ENCODE measurements at places on chromosomes 1 and 21.

- DNase-seq, result no peak
Observed at GRCh38 chr1:3842912-3843311, 14.1 kb downstream of the CEP104 start.

DNA sequence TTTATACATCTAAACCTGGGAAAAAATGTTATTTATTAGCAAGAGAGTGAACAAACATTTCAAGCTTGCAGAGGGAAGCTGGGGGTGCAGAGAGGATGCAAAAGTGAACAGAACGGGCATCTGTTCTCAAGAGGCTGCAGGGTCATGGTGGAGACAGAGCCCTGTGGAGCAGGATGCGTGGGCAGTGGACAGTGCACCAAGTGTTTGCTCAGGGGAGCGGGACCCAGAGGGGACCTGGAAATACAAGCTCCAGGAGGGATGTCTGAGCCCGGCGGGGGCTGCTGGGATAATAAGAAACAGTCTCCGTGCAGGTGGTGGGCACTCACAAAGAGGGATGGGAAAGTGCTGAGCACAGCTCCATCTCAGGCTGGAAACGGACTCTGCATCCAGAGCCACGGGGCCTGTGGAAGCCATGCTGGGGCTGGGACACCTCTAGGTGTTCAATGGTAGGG is 105.3 kb upstream of the SLC45A1 start:
- no peak for DNase-seq

DNA sequence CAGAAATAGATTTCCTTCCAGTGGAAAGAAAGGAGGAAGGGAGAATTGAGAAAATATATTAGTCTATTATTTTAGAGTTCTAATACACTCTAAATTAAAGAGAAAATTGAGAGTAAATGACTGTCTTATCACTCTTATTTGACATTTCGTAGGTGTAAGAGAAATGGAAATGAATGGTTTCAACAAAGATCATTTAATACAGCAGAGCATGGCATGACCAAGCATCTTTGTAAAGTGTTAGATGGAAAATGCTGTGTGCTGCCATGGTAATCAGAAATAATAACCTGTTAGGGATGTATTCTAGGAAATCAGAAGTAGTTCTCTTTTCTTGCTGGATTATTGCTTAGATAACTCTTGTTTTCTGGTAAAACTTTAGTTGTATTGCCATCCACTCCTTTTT is 90.9 kb downstream of the GIPC2 start:
- DNase-seq, result no peak

DNA sequence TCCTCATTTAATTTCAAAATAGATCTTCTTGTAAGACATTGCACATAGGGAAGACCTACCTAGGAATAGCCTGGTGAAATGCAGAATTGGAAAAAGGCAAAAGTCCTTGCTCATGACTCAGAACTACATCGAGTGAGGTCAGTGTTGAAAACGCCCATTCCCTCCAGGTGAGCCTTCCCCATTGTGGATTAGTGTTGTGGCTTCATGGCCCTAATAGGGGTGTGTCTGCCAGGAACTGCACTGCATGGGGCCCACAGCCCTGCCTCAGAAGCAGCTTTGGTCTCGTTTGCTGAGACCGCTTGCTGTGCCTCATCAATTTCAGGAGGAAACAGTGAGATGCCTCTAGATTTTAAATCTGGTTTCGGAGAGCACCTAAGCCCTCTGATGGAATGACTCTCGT is 17.0 kb downstream of the TFF3 start:
- no peak for DNase-seq

DNA sequence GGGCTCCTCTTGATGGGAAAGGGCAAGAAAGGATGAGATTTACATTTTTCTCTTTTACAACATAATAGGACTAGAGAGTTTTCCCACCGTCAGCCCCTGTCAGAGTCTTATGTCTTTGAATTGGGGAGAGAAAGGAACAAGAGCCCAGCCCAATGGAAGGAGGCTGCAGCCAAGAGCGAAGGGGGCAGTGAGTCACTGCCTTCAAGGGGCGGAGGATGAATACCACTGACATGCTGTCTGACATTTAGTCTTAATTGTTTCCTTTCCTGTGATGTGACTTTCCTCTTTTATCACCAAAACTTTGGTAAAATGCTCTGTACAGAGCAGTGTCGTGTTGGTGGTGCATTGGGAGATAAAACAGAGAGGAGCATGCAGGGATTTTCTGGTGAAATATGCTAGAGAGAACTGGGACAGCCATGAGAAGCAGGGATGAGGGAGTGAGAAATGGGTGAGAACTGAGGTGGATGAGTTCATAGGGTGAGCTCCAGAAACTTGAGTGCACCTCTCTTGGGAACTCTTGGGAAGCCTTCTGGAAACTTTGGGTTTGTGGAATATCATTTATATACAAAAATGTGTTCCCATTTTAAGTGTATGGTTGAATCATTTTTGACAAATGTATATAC is 179.9 kb upstream of the FGGY start:
- no peak for DNase-seq

DNA sequence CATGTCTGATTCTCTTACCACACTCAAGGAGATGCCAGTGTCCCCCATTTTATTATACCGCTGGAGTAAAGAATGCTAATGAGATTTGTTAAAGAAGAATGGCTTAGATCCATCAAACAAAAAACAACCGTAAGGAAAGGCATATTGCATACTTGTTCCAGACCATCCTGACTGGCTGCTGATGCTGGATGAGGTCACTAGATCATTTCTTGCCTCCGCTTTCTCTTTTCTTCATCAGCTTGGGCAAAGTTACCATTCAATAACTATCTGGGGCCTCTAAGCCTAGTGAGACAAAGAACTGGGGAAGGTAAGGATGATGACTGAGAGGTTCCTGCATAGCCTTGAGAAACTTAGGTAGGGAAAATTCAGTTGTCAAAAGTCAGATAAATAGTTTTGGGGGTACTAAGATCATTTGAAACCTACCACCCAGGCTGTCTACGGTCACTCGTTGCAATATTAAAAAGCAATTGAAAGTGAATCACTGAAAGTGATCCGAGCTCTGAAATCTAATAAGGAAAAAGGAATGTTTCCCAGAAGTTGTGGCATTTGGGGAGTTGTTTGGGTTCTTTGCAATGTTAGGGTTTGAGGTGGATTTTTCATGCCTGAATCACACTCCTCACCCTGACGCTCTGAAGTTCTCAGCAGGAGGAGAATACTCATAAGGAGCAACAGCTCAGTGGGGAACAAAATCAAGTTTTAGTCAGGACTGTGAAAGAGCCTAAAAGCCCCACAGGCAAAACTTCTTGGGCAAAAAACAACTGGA is 176.8 kb downstream of the HHIPL2 start:
- no peak for DNase-seq

GRCh38 chr1:203796236-203796605 is 798 bp downstream of the ZBED6 start:
- DNase-seq, result peak; percentile 1

GRCh38 chr1:173508541-173508940 is 31.4 kb downstream of the PRDX6 start:
- no peak for DNase-seq

GRCh38 chr1:175073061-175073460 is 5.4 kb downstream of the TNN start:
- no peak for DNase-seq

DNA sequence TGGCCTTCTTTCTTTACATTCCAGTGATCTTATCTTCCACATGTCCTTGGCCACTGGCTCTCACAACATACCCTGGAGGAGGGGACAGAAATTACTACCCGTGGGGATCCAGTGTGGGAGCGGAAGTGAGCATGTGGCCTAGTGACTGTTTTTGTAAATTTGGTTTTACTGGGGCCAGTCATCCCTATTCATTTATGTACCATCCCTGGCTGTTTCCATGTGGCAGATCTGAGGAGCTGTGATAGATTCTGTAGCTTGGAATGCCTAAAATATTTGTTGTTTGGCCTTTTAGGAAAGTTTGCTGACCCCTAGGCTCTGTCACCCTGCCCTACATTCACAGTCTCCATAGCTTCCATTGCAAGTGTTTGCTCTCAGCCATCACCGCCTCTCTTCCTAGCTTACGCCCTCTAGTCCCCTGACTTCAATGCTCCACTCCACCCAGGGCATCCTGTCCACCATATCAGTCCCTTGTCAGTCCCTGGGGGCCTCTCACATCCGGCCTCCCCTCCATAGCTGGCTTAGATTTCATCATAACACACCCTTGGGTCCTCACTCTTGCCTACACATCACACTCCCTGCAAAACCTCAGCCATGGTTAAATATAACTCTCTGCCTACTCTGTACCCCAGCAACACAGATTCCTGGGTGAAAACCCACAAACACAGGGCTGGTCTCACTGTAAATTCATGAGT is 25.8 kb downstream of the DHCR24 start:
- DNase-seq, result no peak

- no peak for DNase-seq
Observed at GRCh38 chr21:16243396-16243795, 513.6 kb downstream of the USP25 start.

GRCh38 chr1:166730299-166730888 is 108.9 kb upstream of the POGK start:
- no peak for DNase-seq

DNA sequence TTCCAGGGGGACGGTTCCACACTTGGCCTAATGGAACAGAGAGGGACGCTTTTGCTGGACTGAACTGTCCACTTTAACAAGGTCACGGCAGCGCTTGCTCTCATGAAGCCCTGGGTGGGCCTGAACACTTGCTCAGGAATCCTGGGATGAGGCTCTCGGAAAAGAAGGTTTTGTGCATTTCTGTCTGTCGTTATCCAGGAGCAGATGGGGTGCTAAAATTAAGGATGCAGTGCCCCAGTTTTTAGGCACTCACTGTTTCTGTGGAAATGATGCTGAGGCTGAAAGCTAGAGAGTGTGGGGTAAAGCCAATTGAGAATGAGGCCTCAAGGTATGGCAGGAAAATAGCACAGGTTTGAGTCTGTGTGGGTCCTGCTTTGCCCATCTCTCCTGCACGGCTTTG is 111.0 kb downstream of the DAB1 start:
- no peak for DNase-seq

GRCh38 chr1:174535207-174535606 is 87.4 kb downstream of the GPR52 start:
- no peak for DNase-seq

- peak; percentile 6 for DNase-seq
Observed at GRCh38 chr1:200409203-200409760, 554 bp downstream of the ZNF281 start.

GRCh38 chr1:165542015-165542631 is 1.7 kb upstream of the LRRC52 start:
- DNase-seq, result no peak

- DNase-seq, result no peak
Observed at GRCh38 chr1:110591956-110592355, 14.2 kb downstream of the KCNA2 start.

GRCh38 chr1:102967786-102968185 is 140.5 kb downstream of the COL11A1 start:
- DNase-seq, result no peak

DNA sequence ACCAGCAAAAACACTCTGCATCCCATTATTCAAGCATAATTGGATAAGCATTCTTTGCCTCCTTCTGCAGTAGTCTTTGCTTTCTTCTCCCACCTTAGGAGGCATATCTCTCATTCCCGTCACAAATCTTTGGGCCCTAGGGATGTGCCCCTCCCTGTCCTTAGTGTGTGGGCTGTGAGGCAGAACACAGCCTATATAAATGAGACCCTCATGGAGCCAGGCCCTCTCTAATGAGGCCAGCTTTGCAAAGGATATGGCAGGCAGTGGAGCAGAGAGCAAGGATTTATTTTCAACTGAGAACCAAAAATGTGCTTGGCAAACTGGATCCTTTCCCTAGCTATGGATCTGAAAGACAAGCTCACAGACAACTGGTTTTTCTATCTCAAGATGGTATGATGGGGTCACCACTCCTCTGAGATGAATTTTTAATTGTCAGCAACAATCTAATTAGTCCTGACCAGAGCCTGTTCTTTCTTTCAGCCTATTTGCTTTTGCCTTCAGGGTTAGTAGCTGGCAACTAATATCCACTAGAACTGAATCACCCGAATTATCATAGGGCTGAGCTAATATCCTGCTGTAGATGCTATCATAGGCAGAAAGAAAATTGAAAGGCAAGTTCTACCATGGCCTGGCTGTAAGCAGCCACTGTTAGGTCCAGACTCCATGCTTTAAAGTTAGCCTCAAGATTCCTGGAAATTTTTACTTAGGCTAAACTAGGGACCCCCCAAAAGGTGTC is 134.2 kb downstream of the SYT2 start:
- no peak for DNase-seq

GRCh38 chr1:36562181-36562685 is 79.5 kb upstream of the CSF3R start:
- no peak for DNase-seq

- DNase-seq, result no peak
Observed at GRCh38 chr1:24856787-24857506, 73.1 kb downstream of the RUNX3 start.

GRCh38 chr21:34131586-34131985 is 58.2 kb downstream of the MRPS6 start:
- DNase-seq, result no peak

DNA sequence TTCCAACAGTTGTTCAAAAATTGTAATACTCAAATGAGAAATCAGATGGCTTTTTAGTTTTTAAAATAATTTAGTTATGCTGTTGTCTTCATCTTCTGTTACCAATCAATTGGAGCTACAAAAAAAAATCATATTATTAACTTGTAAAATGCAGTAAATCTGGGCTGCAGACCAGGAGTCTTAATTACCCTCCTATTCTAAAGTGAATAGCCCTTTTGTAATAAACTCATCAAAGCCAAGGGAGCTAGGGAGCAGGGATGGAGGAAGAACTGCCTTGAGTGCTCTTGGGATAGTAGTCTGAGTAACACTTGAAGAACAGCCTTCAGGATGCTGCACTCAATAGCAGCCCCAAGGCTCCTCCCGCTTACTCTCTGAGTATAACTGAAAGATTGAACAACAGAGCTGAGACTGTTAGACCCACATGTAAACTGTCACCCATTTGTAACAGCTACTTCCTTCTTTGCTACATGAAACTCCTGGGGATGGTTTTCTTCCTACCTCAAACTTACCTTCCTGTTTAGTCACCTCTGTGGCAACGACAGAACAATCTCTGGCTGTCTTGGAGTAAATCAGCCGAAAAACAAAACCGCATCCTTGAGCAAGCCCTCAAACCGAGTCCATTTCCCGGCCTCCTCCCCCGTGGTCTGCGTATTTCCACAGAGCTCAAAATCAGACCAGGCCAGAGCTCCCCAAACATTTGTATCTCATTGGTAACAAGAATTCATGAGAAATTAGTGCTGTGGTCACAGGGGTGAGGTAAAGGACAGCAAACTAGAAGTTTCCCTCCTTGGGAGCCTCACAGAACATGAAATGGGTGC is 55.9 kb downstream of the CD58 start:
- DNase-seq, result no peak

Data from activated CD8-positive, alpha-beta memory T cell treated with anti-CD3 and anti-CD28 coated beads for 48 hours (primary cell).